ENCODE measurements at places on chromosomes 6 and 20.
A peak's percentile ranks its signal among the peaks of the same experiment; 100 is the strongest.

DNA sequence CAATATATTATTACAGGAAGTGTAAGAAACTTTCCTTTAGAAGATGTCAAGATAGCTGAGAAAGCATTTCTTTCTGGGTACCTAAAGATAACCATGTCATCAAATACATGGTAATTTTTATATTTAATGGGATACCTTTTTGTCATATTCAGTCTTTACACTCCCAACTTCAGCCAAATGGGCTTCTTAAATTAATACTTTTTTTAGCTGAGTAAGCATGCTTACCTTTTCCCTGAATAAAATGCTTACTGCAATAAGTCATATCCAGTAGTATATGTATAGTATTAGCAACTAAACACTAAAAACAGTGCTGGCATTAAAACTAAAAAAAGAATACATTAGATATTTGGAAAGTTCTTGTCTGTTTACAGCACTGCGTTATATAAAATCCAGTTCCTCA, 17.4 kb upstream of the PBOV1 start:
- no peak for DNase-seq

DNA sequence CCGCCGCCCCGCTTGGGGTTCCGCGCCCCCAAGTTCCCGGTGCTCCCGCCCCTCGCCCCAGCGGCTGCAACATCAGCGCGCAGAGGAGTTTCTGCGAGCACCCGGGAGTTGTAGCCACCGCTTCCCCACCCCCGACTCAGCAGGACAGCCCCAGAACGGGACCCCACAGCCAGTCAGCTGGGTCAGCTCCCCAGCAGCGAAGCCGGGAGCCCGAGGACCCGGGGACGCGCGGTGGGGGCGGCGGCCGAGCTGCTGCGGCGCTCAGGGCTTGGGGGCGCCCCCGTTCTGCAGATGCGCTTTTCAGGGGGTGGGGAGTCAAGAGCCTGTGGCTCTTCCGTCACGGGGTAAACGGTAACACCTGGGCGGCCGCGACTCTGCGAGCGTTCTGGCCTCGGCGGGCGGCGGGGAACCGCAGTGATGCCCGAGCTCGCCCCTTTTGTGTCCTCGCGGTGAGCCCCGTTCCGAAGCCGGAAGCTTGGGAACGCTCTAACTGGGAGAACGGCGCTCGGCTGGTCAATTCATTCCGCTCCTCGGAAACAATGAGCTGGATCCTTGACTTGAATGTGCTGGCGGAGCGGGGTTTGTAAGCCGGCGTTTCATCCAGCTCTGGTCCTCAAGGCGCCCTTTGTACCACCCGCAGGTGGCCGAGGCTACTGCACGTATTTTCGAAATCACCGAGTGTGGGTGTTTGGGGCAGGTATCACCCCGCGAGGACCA, 774 bp downstream of the PLEKHG1 start:
- DNase-seq, result peak; percentile 79

GRCh38 chr6:167113047-167113754, 9.7 kb upstream of the CCR6 start:
- no peak for DNase-seq

GRCh38 chr6:46996860-46997641, 45.1 kb downstream of the ADGRF1 start:
- DNase-seq, result no peak

DNA sequence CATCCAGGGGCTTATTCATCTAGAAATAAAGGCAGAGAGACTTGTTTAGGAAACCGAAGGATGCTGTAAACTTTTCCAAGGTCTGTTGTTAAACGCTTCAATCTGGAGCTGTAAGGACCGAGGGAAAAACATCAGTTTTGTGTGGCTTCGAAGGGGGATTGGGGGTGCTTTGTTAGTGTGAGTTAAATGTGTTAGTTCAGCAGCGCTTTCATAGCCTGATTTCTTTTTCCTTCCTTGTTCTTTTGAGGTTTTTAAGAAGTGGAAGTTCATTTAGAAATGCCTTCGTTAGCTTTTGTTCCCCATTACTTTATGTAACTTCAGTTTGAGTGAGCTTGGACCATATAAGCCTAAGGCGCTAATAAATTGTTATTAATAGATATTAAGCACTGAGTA, 1.5 kb downstream of the ANKS1A start:
- DNase-seq, result no peak

DNA sequence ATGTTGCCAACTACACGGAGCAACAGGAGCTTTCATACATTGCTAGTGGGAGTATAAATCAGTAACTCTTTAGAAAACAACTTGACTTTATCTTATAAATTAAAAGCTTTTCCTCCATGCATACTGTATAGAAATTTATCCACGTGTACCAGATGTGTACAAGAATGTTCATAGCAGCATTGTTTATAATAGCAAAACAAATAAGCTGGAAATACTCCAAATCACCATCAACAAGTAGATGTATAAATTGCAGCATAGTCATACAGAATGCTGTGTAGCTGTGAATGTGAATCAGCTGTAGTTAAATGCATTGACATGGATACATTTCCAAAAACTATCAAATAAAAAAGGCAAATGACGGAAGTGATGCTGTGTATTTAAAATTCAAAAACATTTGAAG, 6.0 kb downstream of the PSMF1 start:
- no peak for DNase-seq

GRCh38 chr6:31351401-31352309, 5.3 kb downstream of the HLA-B start:
- no peak for DNase-seq
